ENCODE measurements at places on chromosomes 5 and 9.

DNA sequence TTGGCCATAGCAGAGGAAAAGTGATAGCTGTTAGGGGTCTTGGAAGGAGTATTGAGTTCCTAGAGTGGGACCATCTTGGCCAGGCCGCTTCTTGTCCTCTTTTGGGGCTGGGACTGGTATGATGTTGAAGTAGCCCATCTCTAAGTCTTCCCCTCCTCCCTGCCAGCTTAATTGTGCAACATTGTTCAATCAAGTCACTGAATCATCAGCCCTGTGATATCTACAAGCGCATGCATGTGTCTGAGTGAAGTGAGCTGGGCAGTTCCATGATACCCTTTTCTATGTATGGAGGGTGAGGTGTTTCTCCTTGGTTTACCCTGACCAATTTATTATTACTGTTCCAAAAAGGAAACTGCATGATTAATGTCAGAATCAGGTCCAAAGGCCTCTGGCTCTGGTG lies 112.2 kb downstream of the C9orf152 start:
- no peak for DNase-seq

GRCh38 chr5:40486437-40487275 lies 193.1 kb upstream of the PTGER4 start:
- DNase-seq: peak; percentile 57

GRCh38 chr5:171888051-171888481 lies 102.4 kb downstream of the SMIM23 start:
- no peak for DNase-seq

DNA sequence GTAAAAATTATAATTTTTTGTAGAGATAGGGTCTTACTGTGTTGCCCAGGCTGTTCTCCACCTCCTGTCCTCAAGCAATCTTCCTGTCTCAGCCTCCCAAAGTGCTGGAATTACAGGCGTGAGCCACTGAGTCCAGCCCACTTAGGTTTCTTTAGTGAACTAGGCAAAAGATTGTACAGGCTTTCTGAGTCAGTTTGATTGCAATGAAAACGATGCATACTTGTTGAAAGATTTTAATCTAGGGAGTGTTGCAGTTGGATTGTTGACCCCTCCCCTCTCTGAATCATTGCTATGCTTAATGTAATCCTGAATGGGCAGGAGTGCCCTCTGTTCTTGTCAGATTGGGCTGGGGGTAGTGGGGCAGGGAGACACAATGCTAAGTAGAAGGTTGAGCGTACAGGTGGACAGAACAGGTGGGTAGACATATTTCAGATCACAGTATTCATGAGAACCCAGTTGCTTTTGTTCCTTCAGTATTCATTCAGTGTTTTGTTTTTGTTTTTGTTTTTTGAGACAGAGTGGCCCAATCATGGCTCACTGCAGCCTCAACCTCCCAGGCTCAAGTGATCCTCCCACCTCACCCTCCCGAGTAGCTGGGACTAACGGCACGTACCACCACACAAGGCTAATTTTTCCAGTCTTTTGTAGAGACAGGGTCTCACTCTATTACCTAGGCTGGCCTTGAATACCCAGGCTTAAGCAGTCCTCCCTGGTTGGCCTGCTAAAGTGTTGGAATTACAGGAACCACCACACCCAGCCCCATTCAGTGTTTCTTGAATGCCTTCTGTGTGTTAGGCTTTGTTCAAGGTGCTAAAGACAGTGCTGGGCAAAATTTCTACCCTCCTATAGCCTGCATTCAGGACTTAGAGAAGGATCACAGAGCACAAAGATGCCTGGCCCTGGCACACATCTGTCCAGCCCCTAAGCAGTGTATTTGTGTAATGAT lies 70.1 kb downstream of the KIAA1958 start:
- no peak for DNase-seq

DNA sequence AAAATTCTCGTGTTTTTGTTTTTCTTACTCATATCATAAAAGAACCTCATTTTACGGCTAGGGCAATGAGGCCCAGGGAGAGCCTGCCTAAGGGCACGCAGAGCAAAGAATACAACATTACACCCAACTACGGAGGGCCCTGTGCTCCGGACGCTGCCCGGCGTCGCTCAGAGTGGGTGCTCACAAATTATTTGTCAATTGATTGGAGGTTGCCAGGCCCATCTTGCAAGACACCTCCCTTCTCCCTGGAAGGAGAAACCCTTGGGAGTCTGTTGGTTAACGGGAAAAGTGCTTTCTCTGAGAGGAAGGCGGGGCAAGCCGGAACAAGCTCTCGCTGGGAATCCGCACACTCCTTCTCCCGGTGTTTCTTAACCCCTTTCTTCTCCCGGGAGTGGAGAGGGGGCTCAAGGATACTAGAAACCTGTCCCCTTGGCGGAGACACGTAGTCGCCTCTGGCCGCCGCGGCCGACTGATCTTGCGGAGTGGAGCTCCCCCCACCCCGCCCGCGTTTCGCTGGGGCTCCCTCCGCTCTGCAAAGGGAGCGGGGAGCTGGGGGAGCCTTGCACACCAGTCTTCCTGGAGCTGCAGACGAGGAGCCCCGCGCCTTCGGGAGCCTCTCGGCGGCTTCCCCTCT lies 599.3 kb upstream of the SGCD start:
- no peak for DNase-seq

- DNase-seq: no peak
These were observed 269.9 kb downstream of the PRR16 start for GRCh38 chr5:120734033-120734432.

DNA sequence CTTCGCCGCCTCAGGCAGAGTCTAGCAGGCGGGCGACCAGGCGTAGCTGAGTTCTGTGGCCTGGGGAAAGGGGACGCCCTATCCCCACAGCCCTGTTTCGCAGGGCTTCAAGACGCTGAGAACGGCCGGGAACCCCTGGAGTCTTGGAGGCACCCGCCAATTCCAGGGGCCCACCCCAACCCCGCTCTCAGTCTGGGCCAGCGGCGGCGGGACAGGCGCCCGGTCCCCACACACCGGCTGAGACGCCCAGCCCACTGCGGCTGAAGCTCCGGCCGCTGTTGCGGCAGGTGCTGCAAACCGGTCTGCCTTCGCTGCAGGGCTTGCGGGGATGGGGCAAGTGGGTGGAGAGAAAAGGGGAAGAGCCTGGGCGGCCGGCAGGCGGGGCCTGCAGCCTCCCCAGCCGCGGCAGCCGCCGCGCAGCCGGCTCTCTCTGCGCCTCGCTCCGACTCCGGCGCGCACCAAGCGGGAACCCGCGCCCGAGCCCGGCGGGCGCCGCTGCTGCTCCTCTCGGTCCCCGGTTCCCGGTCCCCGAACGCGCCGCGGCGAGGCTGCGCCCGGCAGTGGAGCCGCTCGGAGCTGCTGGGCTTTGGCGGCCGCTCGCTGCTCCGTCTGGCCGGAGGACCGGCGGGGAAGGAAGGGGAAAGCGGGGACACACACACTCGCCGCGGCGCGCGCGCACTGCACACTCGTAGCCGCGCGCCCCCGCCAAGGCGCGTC lies at the start of gene PIP5K1B:
PIP5K1B (plus strand) TSS at position 427 of the 717 bp plus-strand sequence. CDS start 117,375 bp downstream, outside the sequence.
- DNase-seq: no peak

GRCh38 chr5:142613271-142613671 lies 72.6 kb downstream of the FGF1 start:
- no peak for DNase-seq

DNA sequence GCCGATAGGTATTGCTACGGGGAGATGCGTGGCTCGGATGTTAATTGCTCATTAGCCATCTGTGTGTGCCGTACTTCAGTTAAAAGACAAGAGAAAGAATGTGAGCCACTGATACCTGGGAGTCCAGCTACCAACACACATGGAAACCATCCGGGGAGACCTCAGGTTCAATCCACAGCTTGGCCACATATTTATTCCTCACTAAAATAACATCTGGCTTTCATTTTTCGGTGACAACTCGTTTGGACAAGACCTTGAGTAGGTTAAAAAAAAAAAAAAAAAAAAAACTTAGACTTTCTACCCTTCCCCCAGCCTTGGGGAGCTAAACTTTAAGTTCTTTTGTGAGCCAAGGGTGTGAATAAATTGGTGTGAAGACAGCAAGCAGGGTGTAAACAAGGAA lies 84.1 kb downstream of the SLIT3 start:
- DNase-seq: no peak

DNA sequence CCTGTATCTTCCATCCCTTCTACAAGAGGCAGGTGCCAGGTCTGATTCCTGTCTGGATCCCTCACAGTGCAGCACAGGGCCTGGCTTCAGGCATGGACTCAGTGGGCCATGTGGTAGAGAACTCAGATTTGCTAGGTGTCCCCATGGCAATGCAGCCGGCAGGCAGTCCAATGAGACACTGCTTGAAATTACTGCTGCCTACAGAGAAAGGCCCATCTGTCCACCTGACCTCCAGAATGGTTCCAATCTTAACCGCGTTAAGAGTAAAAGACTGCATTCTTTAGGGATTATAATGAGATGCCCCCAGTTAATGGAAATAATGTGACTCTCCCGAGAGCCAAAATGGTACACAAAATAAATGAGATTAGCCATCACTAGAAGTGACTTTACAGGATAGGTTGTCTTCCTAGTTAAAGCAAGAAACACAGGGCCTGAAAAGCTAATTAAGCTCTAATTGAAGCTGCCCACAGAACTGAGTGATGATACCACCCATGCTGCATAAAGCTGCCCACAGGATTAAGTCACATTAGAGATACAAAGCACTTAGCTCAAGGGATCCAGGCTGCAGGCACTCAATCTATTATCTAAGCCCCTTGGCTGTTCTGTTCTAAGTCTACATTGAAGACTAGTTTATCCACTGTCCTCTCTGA lies 11.4 kb downstream of the FAM193B start:
- DNase-seq: no peak

GRCh38 chr9:131028221-131028884 lies 19.4 kb downstream of the LAMC3 start:
- DNase-seq: no peak

- DNase-seq: peak; percentile 70
These were observed 5.3 kb downstream of the SLC34A1 start for GRCh38 chr5:177389241-177390169.

DNA sequence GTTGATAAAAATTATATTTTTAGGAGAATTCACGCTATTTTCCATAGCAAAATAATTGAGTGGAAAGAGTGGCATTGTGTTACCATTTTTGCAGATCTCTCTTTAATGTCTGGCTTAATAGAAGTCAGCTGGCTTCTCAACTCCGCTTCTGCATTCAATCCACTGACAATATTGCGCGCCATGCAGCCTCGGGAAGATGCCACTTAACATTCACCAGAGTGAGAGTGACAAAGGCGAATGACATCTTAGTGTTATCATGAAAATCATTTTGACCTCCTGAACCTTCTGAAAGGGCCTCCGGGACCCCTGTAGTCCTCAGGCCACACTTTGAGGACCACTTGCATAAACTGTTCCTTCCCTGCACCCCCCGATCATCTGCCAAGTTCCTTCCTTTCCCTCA lies 80.1 kb upstream of the ORM1 start:
- DNase-seq: no peak

- DNase-seq: no peak
These were observed 69.1 kb downstream of the ABCA1 start for GRCh38 chr9:104858846-104859245.

DNA sequence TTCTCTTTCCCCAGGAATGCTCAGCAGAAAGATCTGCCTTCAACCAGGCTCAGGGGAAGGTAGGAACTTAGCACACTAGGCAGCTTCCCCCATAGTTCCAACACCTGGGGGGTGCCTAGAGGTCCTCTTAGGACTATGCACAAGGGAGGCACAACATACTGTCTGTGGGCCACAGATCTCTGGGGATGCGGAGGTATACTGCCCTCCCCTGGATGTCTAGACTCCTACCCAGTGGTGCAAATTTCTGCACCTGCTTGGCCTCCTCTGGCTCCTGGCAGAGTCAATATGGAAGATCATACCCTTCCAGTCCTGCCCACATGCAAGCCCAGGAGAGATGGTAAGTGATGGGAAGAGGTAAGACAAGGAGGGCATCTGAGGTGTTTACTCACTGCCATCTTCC lies 247.5 kb upstream of the DAPK1 start:
- no peak for DNase-seq

- DNase-seq: no peak
These were observed 117.5 kb downstream of the MACIR start for GRCh38 chr5:103375863-103376591.

GRCh38 chr5:16897800-16898199 lies 38.3 kb downstream of the MYO10 start:
- no peak for DNase-seq

GRCh38 chr9:110156902-110157301 lies 51.1 kb downstream of the C9orf152 start:
- peak; percentile 20 for DNase-seq

GRCh38 chr5:1820926-1821325 lies 19.7 kb downstream of the NDUFS6 start:
- DNase-seq: no peak

GRCh38 chr9:112097712-112098688 lies 77.1 kb downstream of the SUSD1 start:
- DNase-seq: peak; percentile 19

DNA sequence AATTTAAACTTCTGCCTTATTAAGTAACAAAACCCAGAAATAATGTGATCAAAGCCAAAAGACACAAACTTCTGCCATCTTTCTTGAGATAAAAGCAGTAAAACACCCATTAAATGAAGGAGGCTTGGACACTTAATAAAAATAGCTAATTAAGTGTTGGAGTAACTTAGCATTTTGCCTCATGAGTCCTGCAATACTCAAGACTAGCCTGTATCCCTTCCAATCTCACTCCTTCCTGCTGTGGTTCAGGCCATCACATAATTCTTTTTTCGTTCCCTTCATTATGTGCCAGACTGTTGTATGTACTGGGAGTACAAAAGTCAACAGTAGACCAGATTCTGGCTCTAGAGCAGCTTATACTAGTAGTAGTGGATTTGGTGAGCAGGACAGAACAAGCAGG lies 250.2 kb downstream of the NFIB start:
- no peak for DNase-seq

DNA sequence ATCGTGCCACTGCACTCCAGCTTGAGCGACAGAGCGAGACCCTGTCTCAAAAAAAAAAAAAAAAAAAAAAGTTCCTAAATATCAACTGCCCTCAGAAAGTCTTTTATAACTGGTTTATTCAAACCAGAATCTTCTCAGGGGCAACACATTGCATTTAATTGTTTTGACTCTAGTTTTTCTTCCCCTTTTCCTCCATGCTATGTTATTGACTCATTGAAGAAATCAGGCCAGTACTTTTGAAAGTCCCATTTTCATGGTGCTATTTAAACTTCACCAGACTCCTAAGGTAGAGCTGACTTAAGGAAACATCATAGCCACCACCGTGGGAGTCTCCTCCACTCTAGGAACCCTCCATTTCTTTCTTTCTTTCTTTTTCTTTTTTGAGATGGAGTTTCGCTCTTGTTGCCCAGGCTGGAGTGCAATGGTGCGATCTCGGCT lies 83.1 kb upstream of the IL6ST start:
- no peak for DNase-seq

DNA sequence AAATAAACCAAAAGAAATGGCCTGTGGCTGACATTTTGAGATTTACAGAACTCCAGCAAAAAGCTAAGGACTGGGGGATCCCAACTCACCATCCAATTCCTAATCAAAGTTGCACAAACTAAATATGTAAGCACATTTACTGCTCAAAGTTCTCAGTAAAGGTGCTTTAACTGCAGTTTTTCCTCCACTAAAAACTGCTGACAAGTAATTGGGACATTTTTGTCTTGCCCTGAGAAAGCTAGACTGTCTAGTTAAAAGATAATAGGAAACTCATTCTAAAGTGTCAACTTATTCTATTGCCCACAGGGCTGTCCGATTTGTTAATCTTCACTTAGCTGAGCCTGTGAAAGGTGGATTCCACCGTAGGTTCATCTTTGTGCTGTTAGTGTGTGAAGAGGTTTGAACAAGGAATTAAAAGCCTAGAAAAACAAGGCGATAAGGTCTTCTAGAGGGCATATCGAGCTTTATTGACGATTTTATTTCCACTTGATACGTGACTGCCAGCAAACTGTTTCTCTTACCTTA lies 1.0 kb downstream of the DOCK8 start:
- DNase-seq: no peak

- no peak for DNase-seq
These were observed 25.8 kb downstream of the LHX3 start for GRCh38 chr9:136179101-136179616.

GRCh38 chr5:1934801-1935429 lies 52.2 kb upstream of the IRX4 start:
- no peak for DNase-seq

Measured in T-helper 22 cell (primary cell).